ENCODE measurements at places on chromosomes 4 and X.

DNA sequence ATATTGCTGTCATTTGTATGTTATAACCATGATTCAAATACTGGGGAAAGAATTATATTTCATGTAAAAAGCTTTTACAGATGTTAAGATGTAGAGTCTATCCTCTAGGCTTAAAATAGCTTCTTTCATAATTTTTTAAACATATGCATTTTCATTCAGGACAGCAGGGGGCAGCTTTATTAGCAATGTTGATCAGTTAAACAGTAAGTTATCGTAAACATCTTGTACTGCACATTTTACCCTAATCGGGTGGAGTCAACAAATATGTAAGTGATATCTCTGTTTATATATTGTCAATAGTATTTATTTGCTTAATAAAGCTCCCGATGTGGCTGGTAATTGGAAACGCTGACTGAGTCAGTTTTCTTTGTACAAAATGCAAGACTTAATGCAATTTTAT lies 142.5 kb upstream of the MED14 start:
- no peak for DNase-seq

GRCh38 chrX:120251471-120252011 lies 929 bp downstream of the ZBTB33 start:
- no peak for DNase-seq

DNA sequence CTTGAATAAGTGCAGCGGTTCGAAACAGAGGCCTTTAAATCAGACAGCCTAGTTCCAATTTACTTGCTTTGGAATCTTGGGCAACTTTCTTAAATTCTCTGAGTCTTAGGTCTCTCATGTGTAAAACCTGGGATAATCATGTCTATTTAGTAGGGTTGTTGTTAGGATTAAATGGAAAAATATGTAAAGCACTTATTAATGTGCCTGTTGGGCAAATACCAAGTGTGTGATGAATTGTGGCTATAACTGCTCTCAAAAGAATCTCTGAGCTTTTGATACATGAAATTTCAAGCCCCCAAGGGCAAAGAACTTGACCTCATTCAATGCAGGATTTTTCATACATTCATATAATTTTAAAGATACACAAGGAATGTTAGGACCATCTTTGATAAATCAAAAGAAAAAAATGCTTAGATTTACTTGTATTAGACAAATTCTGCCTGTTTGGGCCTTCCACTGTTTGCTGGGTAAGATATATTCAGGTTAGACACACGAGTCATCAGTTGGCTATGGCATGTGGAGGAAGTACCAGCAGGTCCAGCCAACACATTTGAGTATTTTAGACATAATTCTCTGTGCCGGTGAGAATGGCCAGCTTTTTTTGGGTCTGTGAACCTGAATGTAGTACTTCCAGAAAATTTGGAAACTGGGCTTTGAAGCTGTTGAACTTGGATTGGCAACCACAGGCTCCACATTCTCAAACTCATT lies 241.4 kb upstream of the CNKSR2 start:
- DNase-seq, result no peak

GRCh38 chr4:138305050-138305449 lies 62.9 kb upstream of the SLC7A11 start:
- no peak for DNase-seq

GRCh38 chrX:68079961-68080360 lies 353.3 kb downstream of the OPHN1 start:
- no peak for DNase-seq

DNA sequence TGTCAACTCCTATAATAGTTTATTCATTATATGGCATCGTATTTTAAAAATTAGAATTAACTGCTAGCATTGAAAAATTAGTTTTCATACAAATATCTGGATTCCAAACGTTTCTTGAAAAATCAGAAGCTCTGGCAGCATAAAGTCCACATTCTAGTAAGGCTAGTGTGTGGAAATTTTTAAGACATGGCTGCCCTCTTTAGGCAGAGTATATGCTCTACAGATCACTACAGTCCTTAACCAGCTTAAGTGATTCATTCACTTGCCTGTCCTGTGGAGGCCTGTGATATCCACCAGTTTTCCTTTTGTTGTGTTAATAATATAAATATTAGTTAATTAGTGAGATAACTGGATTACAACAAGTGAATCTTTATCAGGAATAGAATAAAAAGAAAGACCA lies 287.2 kb downstream of the OPHN1 start:
- no peak for DNase-seq

DNA sequence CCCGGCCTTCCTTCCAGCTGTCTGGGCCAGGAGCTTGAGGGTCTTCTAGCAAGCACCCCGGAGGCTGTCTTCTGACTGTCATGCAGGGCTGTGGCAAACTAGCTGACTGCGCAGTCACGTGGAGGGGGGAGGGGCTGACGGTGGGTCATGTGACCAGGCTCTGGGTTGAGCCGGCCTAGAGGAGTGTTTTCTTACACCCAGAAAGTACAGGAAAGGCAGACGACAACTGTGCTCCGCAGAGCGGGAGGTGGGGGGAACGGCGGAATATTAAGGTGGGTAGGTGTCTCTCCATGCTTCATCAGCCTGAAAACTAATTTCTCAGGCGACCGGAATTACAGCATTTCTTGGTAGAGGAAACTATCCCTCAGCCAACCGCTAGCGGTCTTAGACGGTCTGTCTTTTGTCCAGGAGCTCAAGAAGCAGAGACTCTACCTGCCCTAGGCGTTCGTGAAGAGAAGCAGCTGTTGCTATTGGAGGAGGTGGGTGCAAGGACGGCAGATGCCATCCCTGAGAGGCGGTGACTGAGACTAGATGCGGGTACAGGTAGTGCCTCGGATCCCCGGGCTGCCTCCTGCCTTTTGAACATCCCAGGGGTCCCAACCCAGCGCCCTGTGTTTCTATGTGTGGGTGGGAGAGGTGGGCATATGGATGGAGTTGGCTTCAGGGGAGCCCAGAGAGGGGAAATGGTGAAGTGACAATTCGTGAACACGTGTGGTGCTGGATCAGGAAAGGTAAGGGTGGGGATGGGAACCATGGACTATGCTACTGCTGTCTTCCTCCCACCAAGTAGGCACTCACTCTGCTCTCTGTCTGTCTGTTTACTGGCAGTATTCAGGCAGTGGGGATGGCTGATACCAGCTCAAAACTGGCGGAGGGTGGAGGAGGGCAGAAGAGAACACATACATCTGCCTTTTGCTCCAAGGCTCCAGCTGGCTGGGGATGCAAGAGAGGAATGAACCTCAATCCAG lies 8.8 kb downstream of the GPRASP1 start:
- DNase-seq, result peak; percentile 69

GRCh38 chr4:113593400-113594230 lies 167.9 kb downstream of the CAMK2D start:
- DNase-seq, result no peak

DNA sequence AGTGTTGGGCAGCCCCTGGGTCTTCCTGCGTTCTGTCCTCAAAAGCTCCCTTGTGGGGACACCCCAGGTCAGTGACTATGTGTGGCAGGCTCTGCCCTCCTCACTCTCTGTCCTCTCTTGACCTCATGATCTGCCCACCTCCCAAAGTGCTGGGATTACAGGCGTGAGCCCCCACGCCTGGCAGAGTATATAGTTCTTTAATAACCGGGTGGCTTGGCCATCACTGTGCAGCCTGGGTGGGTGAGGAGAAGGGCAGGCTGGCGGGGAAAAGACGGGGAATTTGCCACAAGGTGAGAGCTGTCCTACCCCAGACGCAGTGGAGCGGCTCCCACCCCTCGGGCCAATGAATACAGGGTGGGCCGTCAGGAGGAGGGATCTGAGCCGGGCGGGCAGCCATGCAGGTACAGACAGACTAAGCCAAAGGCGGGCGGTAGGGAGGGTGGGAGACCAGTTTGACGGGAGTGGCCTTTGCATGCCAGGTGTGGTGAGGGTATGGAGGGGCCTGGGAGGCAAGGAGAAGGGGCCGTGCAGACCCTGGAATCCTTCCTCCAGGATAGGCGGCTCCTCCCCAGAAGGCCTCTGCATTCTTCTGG lies 2.5 kb downstream of the SH3BP2 start:
- DNase-seq, result no peak
